8988T (cell line): ENCODE measurements at places on chromosomes 3 and 15.

GRCh38 chr3:67381667-67382272 lies 272.6 kb downstream of the SUCLG2 start:
- DNase-seq = no peak

DNA sequence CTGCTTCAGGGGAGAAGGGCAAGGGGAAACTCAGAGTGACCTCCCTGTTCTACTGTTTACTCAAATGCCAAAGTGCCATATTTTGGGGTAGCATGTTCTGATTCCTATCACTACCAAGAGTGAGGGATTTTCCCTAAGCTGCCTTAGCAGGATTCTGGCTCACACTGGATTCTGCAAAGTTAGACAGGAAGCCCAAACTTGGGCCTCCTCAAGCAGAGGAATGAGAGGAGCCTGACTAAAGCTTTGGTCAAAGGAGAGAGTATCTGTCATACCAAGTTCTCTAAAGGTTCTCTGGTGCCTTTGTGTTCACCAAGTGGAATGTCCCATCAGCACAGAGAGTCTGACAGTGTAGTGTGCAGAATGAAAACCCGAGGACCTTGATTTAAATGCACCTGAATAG lies 8.8 kb upstream of the RARB start:
- DNase-seq = no peak

DNA sequence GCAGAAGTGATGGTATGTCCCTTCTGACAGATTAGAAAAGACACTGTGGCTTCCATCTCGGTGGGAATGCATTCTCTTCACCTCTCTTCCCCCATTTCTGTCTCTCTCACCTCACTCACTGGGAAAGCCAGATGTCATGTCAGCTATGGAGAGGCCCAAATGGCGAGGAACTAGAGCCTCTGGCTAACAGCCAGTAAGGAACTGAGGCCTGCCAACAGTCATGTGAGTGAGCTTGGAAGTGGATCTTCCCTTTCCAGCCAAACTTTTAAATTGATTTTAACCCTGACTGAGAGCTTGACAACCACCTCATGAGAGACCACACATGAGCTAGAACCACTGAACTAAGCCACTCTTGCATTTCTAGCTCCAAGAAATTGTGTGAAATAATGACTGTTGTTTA lies 35.2 kb upstream of the CDAN1 start:
- DNase-seq = no peak

DNA sequence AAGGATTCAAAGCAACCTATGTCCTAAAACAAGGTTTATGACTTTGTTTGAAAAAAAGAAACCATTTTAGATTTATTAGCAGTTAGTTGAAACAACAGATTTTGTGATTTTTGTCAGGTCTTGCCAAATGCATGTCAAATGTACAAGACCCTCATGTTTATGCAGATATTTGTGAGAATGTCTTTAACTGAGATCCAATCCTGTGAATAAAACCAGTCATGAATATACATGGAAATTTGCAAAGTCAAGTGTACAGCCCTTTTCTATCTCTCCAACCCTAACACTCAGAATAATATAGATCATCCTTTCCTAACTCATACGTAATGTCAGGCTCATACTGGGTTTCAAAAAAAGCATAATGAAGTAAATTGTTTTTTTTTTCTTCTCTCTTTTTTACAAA lies 76.4 kb downstream of the DUT start:
- DNase-seq = no peak

DNA sequence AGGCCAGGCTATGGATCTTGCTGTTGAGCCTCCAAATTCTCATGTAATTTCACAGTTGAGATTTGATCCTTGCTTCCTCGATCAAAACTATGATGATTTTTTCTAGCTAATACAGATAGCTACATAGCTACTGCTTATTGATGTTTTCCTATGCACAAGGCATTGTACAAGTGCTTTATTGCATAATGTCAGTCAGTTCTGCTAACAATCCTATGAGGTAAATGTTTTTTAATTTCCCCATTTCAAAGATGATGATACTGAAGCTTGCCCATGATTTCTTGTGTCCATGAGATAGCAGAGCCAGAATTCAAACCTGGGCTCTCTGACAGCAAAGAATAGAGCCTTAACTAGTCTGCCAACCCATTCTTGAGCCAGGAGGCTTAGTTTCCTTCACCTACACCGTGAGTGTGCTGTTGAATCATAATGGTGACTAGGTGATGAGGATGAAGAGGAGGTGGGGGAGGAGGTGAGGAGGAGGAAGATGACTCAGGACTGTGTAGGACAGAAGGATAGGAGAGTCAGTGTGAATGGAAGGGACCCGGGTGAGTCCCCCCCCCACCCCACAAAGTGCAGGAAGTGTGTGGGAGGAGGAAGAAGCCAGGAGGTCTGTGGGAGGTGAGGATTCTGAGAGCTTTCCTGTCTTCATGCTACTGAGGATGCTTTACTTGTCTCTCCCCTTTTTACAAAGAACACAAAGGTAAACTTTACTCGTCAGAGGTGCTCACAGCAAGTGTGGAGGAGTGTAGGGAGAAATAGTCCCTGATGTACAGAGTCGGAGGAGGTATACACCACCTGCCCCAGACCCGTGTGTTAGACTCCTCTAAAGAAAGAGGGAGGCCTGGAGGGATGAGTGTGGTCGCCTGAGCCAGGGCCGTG lies 3.6 kb downstream of the TAGLN3 start:
- DNase-seq = no peak

DNA sequence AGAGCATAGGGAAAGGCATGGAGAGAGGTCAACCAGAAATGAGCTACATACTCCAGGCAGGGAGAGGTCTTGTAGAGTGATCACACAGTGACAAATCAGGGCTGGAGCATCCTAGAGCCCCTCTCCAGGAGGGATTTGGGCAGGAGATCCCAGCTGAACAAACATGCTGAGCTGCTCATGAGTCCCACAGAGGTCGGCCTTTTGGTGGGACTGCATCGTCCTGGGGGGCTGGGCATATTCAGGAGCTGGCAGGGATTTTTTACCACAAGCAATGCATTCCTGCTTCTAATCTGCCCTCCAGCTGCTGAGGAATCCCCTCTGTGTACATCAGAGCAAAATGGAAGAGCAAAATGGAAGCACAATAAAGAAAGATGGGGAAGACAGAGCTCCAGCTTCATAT lies 94.9 kb downstream of the NTRK3 start:
- DNase-seq = no peak

DNA sequence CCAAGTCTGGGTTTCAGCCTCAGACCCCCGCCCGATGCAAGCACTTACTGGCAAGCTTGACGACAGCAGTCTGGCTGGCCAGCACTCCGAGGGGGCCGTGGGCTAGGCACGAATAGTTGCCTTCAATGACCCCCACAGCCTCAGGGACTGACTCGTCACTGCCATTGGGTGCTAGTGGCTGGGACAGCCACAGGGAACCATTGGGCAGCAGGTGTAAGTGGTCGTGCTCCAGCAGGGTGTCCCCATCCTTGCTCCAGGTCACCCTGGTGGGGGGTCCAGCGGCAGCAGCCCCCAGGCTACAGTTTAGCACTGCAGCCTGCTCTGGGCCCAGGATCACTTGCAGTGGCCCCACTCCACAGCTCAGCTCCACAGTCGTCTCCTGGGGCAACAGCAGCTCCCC lies 11.8 kb downstream of the IGDCC4 start:
- no peak for DNase-seq

- no peak for DNase-seq
These were observed 28.3 kb downstream of the EHHADH start for GRCh38 chr3:185225523-185225922.

DNA sequence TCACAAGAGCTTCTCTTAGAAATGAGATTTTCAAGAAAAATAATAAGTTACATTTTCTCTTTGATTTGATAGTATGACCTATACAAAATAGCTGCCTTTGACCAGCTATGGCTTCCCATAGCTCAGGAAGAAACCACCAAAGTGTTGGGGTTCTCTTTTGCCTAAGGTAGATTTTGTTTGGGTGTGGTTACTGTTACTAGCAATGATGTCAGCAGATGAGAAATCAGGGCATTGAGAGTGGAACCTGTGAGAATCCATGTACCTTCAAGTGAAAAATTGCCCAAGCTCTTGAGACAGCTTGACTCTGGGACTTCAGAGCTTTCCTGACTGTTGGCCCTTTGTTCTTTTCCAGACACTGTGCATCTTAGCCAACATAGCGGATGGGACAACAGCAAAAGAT lies 45.6 kb downstream of the NME9 start:
- no peak for DNase-seq

DNA sequence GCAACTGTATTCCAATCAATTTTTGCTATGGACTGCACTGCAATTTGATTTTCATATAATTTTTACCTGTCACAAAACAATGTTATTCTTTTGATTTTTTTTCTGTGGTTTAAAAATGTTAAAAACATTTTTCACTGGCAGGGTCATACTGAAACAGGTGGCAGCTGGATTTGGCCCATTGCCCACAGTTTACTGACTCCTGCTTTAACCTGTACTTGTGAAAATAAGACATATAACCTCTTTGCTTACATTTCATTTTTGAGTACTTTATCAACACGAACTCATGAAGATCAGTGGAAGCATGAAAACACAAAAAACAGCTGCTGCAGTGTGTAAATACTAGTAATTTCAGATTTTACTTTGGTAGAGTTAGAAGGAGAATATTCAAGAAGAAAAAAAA lies 313.1 kb downstream of the WDR72 start:
- no peak for DNase-seq

DNA sequence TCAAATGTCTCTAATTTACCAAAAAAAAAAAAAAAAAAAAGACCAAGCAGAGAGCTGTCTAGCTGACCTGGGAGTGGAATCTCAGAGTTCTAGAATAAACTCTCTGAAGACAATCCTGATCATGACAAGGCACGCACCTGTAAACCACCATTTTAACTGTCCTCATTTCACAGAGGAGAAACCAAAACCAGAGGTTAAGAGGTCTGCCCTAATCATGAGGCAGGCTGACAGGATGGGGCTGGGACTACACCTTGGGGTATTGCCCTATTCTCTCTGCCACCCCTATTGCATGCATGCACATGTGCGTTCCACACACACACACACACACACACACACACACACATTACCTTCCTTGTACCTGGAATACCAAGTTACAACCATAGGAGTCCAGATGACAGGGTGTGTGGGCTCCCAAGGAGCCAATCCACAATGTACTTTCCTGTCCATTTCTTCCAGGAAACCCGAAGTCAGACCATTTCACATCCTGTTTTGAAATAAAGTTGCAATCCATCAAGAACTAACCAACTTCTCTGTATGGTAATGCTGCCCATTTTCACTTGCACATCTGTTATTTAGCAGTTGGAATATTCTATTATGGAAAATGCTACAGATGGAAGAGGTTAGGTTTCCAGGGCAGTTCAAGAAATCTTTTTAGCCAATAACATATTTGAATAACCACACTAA lies 34.6 kb downstream of the HSPBAP1 start:
- no peak for DNase-seq
